ENCODE measurements at places on chromosomes 5 and 9.

DNA sequence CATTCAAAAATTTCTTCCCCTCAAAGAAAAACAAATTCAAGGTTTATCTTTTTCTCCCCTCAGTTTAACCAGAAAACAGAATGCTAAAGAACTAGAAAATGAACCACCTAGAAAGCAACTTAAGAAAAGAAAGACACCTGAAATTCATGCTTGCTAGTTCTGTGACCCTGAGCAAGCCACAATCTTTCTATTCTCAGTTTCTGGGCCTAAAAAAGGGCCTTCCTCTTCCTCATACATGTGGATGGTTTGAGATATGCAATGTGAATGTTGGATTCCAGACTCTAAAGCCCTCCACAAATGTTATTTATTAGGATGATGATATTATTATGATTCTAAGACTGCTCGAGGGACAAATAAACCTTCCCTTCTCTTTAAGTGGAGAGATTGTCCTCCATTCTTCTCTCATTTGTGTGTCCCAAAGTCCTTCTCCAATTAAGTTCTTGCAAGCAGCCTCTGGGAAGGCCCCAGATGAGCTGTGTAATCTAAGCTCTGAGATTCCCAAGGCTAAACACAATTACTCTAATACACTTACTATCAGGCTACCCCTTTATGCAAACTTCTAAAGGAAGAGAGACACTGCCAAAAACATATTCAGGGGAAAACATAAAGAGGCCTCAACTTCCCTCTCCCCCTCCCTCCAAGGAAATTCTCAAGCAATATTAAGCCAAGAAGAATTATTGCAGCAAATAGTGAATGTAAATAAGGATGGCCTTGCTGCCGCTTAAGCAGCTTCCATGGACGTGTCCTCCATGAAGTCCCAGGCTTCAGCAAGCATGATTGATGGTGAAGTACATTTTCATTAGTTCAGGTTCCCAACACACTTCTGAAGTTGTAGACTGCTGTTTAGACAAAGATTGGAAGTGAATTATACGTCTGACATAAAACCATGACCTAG, 80.2 kb downstream of the PRKACG start:
- DNase-seq = no peak

DNA sequence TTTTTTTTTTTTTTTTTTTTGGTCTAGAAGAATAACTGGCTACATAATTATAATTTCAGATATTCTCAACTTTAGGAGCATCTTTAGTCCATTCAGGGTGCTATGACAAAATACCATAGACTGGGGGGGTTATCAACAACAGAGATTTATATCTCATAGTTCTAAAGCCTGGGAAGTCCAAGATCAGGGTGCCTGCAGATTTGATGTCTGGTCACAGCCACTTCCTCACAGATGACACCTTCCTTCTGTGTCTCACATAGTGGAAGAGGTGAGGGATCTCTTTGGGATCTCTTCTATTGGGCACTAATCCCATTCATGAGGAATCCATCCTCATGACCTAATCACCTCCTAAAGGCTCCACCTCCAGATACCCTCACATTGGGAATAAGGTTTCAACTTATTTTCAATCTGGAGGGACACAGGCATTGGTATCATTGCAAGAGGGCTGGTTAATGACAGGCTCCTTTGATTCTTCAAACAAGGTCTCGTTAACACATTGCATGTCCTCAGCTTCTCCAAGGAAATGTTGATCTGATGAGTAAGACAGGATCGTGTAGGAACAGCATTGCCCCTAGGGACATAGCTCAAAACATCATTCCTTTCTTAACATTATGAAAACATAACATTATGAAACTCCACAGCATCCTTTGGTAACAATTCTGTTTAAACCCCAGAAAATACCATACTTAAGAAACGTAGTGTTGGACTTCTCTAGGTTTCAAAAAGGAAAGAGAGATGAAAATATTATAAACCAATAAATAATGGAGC, 372.4 kb downstream of the SEMA5A start:
- DNase-seq = no peak

DNA sequence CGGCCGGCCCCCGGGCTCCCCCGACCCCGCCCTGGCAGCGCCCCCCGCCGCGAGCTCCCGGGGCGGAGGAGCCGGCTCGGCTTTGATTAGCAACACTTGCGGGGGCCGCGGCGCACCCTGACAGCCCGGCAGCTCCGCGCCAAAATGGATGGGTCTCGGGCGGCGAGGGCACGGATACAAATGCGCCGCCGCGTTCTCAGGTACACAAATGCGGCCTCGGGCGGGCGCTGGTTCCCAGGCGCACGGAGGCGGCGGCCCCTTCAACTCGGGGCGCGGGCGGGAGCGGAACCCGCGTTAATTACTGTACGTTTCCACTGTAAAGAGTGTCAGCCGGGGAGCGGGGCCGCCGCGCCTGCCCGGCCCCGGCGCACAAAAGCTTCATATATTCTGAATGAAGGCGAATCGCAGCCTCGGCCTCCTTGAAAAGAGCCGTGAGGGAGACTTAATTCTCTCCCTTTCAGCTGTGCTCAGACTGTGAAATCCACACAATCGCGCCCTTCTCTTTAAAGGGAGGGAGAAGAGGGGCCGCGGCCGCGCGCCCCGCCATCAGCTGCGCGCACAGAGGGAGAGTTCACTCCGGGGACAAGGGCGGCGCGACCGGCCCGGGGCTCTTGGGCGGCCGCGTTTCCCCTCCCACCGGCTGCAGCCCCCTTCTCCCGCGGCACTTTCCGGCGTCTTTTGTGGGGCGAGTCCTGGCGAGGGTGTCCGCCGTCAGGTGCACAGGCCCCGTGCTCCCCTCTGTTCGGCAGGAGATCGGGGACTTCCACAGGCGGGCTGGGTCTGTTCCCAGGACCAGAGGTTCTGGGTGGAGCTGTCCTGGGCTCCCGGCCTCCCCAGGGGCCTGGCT, 27.0 kb downstream of the MSX2 start:
- peak; percentile 61 for DNase-seq

DNA sequence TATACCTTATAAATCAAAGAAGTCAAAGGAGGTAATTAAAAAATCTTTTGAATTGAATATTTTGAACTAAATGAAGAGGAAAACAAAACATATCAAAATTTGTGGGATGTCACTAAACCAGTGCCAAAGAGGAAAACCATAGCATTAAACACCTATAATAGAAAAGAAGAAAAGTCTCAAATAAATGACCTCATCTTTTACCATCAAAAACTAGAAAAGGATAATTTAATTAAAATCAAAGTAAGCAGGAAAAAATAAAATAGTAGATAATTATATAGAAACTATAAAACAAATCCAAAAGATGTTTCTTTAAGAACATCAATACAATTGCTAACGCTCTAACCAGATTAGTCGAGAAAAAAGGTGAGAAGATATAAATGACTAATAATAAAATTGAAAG, 47.8 kb downstream of the LPAR1 start:
- no peak for DNase-seq

DNA sequence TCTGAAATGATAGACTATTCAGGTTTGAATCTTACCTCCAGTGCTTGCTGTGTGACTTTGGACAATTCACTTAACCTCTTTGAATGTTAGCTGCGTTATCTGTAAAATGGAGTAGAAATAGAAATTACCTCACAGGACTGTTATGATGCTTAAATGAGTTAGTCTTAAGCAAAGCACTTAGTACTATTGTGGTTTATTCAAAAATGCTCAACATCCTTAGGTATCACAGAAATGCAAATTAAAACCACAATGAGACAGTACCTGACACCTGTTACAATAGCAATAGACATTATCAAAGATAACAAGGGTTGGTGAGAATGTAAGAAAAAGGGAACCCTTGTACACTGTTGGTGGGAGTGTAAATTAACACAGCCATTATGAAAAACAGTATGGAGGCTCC, 77.6 kb upstream of the FREM1 start:
- no peak for DNase-seq

- DNase-seq = no peak
These were observed 50.8 kb upstream of the FOXE1 start for GRCh38 chr9:97802276-97802675.

DNA sequence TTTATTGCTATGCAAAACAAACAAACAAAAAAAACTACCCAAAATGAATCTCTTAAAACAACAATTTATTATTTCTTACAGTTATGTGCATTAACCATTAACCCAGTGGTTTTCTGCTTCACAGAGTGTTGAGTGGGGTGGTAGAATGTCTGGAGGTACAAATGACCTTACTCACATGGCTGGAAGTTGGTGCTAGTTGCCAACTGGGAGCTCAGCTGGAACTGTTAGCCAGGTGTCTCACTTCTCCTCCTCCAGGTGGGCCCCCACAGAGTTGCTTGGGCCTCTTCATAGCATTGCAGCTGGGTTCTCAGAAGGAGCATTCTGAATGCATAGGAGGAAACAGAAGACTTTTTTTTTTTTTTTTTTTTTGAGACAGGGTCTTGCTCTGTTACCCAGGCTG, 10.5 kb upstream of the B4GALT1 start:
- no peak for DNase-seq

DNA sequence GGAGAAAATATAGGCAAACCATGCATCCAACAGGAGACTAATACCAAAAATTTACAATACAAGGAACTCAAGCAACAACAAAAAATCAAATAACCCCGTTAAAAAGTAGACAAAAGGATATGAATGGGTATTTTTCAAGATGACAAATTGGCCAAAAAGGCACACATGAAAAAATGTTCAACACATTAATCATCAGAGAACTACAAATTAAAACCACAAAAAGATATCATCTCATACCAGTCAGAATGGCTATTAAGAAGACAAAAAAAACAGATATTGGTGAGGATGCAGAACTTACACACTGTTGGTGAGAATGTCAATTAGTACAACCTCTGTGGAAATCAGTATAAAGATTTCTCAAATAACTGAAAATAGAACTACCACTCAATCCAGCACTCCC, 35.0 kb downstream of the TEX10 start:
- no peak for DNase-seq

DNA sequence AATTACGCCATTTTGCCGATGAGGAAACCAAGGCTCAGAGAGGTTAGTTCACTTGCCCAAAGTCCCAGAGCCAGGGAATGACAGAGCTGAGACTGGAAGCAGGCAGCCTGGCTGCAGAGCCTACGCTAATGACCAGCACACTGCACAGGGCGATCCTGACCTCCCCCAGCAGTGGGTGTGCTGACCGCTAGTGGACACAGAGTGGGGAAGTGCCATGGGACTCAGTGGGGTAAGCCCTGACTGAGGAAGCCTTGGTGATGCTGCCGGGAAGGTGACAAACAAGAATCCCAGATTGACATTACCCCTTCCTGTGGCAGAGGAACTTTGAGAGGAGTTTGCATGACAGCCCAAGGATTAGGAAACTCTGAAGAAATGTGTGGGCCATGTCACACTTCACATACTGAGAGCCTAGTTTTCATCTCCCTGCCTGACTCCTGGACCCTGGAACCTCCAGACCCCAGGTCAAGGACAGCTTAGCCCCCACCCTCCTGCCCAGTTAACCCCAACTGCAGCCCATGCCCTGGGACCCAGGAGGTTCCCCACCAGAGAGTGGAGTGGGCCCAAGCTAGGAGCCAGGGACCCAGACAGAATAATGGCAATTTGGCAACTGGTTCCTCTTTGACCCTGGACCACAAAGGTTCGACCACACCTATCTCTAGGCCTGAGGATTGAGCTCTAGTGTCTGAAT, 19.7 kb upstream of the CSF1R start:
- DNase-seq = no peak

DNA sequence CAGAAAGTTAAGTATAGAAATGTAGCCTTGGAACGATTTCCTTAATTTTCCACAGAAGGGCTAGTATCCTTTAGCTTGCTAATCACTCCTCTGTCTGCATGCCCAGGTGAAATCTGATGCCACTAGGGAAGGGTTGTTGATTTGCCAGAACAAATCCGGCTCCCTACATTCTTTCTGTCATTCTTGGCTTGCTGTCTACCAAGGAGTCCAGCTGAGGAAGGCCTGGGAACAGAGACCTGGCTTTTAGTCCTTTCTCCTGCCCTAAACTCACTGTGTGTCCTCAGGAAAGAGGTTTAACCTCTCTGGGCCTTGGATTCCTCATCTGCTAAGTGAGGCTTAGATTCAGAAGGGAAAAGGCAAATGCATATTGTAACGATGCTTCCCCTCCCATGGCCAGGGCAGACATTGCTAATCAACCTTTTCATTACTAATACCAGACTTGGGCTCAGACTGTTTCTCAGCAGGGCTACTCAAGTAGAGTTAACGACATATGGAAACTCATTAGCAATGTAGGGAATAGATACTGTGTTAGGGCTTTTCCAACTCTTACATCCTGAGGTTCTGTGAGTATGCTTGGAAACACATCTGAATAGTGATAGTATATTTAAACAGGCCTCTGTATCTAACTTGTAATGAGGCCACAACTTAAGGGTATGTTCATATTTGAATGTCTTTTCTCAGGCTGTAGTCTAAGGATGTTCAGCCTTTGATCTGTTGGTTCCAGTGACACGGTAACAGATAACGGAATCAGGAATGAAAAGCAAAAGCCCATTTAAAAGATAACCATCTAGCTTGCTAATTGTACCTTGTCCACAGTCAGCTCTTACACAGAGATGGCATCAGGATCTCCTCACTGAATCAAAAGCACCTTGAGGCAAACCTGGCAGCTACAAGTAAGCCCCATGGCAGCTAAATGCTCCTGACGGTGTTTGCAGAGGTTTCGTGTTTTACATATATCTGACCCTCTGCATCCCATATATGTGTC, 4.1 kb downstream of the GALNT10 start:
- DNase-seq = no peak

DNA sequence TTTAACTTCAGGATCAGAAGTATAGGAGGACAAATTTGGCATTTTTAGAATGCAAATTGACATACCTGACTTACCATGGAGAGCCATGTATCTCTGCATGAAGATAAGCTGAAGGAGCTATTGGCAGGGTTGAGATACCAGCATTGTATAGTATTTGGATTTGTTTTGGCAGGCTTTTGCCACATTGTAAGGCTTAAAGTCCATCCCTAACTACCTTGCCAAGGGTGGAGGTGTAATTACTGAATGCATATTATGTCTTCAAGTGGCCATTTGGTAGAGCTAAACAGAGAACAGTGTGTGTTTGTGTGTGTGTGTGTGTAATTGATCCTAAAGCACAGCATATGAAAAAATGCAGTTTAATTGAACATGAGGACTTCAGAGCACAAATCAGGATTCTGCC, 324.7 kb downstream of the FAM170A start:
- DNase-seq = peak; percentile 2

GRCh38 chr9:126295082-126295477, 31.5 kb upstream of the MVB12B start:
- no peak for DNase-seq

GRCh38 chr5:37557734-37558293, 178.7 kb downstream of the WDR70 start:
- DNase-seq = no peak

- DNase-seq = peak; percentile 53
These were observed 77.0 kb downstream of the OXCT1 start for GRCh38 chr5:41793141-41793770.

DNA sequence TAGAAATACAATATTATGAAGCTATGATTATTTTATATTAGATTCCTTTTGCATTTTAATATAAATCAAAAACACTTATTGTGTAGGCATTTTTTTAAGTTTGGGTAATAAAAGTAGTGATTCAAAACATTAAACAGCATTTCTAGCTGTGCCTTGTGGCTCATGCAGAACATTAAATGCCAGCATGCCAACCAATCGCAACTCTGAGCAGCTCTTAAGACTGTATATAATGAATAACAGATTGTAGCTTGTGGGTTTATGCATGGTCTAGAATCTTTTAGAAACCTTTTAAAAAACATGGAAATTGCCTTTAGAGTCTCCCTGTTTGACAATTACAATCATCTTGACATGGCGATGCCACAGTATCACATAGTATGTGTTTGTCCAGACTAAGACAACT, 903.8 kb downstream of the EFNA5 start:
- no peak for DNase-seq
